ENCODE measurements at places on chromosomes 5 and 9.

- no peak for DNase-seq
These were observed 20.4 kb upstream of the RFK start for GRCh38 chr9:76414661-76415060.

DNA sequence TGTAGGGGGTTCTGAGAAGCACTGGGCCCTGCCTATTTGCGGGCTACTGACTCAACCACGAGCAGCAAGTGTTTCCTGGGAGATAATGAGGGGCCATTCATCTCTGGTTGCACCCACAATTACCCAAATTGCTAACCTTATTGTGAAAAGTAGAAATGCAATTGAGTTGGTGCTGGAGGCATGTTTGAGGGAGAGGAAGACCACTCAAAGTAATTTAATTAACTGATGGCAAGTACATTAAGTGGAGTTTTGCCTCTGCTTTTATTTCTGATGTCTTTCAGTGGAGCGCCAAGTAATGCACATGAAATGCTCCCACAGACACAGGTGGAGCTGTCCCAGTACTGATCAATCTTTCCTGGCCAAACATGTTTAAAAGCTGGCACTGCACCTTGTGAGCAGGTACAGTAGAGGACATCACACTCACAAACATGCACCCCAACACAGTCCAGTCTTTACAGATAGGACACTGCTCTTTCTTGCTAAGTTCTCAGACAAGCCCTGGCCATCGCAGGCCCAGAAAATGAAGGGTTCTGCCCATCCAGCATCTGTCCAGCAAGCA lies 195.4 kb downstream of the HSPA4 start:
- DNase-seq: no peak

DNA sequence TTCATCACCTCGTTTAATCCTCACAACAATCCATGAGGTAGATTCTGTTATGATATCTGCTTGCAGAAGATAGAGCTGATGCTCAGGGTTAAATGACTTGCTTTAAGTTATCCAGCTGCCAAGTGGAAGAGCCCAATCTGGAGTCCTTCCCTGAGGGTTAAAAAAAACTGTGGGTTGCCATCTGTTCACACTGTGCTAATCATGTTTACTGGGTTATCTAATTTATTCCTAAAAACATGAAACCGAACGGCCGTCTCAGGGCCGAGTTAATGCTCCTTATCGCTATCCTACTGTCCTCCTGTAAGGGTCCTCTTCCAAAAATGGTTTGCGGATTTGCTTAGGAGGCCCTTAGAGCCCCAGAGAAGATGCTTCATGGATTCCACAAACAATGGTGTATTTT lies 153.3 kb downstream of the YIPF5 start:
- no peak for DNase-seq

- no peak for DNase-seq
These were observed 249.5 kb downstream of the ISL1 start for GRCh38 chr5:51632793-51633192.

GRCh38 chr5:160285316-160285715 lies 27.0 kb downstream of the CCNJL start:
- DNase-seq: no peak

All from kidney capillary endothelial cell (primary cell).